ENCODE measurements at places on chromosomes 7 and 10. TPM values are rescaled to one million over a fixed set of nuclear protein-coding genes. Genes with fewer than 3 reads are reported as not detected.

The EXOSC1 gene
- total RNA-seq: 14.7 TPM

The NEURL1 gene
- not detected for total RNA-seq

DNA sequence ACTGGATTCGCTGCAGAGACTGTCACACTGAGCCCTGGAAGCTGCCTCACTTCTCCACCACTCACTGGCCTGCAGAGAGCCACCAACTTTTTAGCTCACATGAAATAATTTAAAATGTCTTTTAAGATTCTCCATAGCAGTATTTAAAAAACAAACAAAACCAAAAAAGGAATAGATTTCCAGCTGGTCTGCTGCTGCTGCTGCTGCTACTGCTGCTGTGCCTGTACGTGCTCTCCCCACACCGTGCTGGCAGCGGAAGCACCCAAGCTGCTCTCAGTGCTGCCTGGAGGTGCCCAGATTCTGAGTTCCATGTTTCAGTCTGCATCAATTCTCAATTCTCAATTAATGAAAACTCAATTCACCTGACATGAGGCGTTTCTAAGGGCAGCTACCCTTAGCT, 146.0 kb downstream of the USP6NL start:
- DNase-seq: no peak

GRCh38 chr10:75861582-75861981, 430.2 kb downstream of the LRMDA start:
- DNase-seq: no peak

The ZNF853 gene
- total RNA-seq: 11.1 TPM

DNA sequence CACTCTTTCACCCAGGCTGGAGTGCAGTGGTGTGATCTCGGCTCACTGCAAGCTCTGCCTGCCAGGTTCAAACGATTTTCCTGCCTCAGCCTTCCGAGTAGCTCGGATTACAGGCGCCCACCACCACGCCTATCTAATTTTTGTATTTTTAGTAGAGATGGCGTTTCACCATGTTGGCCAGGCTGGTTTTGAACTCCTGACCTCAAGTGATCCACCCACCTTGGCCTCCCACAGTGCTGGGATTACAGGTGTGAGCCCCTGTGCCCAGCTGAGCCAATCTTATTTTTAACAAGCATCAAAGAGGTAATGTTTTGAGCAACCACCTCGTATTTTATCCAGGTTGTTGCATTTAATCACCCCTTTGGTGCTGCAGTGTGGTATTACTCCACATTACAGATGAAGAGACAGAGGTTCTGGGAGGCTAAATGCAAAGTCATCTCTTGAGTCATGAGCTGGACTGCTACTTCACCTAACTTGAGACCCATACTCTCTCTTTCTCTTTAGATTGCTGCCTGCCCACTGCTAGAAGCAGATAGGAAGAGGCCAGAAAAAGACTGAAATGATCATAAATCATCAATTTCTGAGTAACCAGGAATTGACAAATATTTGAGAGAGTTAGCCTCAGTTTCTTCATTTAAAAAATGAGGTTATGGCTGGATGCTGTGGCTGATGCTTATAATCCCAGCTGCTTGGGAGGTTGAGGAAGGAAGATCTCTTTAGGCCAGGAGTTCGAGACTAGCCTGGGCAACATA, 116.2 kb downstream of the CAMK1D start:
- no peak for DNase-seq

The ACSM6 gene
- total RNA-seq: not detected

The ARL3 gene
- 13.6 TPM for total RNA-seq

The ERVW-1 gene
- not detected for total RNA-seq

- DNase-seq: no peak
Measured at GRCh38 chr10:3400348-3400747, 227.8 kb upstream of the PITRM1 start.

- no peak for DNase-seq
Measured at GRCh38 chr10:47365431-47366180, 17.4 kb downstream of the RBP3 start.

DNA sequence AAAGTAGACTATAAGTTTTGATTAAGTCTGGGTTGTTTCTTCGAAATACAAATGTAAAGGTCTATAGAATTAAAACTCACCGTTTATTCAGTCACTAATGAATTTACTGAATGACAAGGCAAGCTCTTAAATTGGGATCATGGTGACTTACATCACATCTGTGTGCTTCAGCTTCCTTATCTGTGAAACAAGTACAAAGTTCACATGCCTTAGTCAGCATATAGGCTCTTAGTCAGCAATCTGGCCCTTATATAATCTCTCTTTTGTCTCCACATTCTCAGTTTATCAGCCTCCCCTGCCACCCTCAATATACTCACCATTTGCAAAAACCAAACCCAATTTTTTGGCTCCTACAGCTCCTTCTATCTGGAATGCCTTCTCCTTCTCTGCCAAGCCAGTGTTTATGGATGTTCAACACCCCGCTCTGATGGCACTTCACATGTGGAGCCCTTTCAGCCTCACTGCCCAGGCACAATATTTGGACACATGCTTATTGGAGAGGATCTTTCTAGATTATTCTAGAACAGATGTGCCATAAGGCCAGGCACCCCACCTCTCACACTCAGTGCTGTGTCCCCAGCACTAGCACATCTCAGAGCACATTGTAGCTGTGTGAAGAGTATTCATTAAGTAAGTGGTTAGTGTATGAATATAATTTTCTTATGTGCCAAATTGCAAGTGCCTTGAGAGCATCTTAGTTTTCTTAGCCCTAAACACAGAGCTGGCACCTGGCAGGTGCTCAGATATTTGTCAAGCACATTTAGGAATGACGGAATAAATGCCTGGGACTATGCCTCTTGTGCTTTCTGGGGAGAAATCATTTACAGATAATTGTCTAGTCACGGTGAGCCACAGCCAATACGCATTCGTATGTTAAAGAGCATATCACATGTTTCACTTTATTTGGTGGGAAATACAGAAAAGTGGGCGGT, 9.8 kb upstream of the LAMB1 start:
- DNase-seq: no peak

GRCh38 chr10:128714644-128715415, 588.6 kb upstream of the MKI67 start:
- DNase-seq: no peak

DNA sequence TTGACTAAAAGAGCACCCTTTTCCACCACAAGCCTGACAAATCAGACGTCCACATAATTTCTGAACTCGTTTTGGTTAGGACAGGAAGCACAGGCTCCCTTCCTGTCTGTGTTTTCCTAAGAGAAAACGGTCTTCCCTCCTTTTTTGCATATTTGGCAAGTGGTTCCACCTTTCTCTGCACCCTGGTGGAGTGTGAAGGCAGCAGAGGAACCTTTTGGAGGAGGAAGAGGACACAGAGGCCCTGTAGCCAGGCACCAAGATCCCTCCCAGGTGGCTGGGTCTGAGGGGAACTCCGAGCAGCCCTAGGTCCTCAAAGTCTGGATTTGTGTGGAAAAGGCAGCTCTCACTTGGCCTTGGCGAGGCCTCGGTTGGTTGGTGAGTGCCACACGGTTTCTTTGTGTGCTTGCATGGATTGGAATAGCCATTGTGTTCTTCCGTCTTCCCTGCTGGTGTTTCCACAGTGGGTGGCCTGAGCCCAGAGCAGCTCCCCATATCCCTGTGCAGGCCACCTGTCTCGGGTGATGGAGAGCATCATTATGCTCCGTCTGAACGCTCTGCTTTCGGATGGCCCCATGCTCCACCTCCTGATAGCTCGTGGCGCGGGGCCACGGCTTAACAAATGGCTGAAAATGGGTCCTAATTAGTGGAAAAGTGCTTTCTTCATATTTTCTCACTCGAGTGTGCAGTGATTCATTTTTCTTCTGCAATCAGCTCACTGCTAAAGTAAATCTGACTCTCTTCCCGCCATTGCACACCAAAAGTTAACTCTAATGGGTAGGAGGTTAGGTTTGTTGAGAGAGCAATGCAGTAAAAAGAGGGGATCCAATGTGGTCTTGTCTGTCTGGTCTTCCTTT, 4.2 kb downstream of the IKZF1 start:
- DNase-seq: no peak

- DNase-seq: no peak
Measured at GRCh38 chr7:71626206-71626605, 494.3 kb downstream of the GALNT17 start.

DNA sequence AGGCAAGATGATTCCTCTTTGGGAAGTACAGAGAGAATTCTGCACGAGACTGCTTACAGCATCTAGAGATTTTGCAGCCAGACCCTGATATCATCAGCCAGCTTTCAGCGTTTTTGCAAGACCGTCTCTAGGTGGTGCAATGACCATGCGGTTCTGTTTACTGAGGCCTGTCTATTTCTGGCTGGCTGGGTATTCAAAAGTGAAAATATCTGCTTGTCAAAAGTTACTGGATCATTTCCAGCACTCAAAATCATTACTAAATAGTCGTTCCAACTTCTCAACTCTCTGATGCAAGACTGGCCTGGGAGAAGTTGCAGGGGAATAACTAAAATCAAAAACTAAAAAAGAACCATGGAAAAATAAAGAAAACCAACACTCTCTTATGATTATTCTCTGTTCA, 240.1 kb downstream of the ELMO1 start:
- peak; percentile 50 for DNase-seq

The GPR15LG gene
- not detected for total RNA-seq

The TRIM50 gene
- total RNA-seq: 0.30 TPM

DNA sequence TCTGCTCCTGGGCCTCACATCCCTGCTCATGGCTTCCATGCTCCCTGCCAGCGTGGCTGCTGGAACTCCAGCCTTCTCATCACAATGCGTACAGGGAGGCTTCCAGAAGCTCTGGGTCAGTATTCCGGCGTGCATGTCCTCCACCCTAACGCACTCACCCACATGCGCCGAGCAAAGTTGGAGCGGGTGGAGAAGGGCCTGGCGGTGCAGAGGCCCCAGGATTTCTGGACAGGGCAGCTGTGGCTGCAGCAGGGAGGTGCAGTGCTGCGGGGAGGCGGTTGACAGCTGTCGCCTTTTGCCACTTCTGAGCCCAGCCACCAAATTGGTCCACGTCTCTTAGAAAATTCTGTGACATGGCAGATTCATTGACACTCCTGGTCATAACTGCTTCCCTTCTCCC, 33.6 kb upstream of the FAM20C start:
- DNase-seq: peak; percentile 20

The HOXA4 gene
- 0.15 TPM for total RNA-seq

The CDC14C gene
- not detected for total RNA-seq

GRCh38 chr10:91088300-91089140, 131.9 kb upstream of the PCGF5 start:
- DNase-seq: no peak

The PRF1 gene
- 3.2 TPM for total RNA-seq

DNA sequence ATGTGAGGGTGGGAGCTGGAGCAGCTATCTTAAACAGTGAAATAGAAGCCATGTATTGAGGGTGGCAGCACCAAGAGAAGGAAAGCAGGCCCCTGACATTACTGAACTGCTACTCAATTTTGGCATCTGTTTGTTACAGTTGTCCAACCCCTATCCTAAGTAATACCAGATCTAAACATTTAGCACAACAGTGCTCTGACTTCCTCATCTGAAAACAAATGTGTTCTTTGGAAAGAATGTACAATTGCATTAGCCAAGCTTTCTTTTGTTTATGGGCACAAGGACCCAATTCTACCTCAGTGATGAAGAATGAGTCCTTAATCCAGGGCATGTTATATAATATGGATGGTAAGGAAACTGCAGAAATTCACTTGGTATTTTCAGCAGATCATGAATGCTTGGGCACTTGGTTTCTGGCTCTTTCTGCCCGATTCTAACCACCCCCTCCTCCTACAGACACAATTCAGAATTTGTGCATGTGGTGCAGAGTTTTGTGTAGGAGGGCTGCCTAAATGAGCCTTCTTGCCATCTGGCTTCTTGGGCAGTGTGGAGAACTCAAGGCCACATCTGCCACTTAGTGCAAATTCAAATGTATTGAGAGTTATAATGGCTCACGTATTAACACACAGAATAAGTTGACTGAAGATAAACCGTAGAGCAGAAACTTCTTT, 36.9 kb upstream of the KMT2E start:
- no peak for DNase-seq

The SEC31B gene
- total RNA-seq: 8.5 TPM

- no peak for DNase-seq
Measured at GRCh38 chr10:11119843-11120242, 102.2 kb downstream of the CELF2 start.

GRCh38 chr7:20403331-20403730, 72.6 kb downstream of the ITGB8 start:
- peak; percentile 77 for DNase-seq

The ZNF680 gene
- 21.8 TPM for total RNA-seq

DNA sequence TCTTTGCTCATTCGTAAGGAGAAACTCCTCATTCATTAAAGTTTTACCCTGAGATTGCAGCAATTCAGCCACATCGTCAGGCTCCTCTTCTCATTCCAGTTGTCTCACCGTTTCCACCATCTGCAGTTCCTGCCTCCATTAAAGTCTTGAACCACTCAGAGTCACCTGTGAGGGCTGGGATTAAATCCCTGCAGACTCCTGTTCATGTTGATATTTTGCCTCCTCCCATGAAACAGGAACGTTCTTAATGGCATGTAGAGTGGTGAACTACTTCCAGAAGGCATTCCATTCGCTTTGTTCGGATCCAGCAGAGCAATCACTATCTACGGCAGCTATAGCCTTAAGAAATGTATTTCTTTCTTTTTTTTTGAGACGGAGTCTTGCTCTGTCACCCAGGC, 96.5 kb upstream of the FAM20C start:
- no peak for DNase-seq

The C10orf105 gene
- 0.07 TPM for total RNA-seq

DNA sequence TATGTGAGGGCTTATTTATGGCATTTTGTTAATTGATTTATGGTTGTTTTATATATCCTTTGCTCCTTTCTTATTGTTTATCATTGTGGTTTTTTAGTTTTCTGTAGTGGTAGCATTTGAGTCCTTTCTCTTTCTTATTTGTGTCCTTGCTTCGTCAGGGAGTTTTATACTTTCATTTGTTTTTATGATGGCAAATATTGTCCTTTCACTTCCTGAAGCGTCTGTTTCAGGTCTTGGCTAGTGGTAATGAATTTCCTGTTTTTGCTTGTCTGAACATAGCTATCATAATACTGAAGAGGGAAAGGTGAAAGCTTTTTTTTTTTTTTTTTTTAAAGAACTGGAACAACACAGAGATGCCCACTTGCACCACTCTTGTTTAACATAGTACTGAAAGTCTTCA, 228.2 kb downstream of the ATRNL1 start:
- no peak for DNase-seq

DNA sequence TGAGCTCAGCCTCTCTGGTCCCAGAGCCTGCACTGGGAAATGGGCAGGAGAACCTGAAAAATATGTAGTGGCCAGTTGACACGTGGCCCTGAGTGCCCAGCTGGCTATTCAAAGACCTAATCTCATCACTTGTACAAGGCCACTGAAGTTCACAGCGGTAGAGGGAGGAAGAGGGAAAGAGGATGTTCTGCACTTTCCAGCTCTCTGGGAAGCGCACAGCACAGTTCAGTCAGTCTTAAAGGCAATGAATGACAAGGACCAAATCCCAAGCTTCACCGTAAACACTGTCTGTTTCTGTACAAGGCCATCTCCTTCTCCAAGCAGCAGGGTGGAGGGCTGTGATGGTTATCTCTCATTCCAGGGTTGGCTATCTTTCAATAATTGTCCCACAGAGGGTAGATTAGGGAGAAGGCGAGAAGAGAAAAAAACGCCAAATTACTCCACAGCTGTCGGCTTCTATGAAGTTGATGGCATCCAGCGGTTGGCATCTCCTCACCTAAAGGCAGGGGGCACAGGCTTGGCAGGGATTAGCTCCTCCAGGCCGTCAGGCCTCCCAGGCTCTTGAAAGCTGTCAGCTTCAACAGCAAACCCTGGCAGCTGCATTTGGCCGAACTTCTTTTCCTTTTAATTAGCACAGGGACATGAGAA, 10.6 kb downstream of the SFMBT2 start:
- peak; percentile 62 for DNase-seq

The LRIT1 gene
- total RNA-seq: not detected

Measured in left ventricle myocardium superior (tissue), 1 donor.